ENCODE measurements at places on chromosomes 6 and 20.

DNA sequence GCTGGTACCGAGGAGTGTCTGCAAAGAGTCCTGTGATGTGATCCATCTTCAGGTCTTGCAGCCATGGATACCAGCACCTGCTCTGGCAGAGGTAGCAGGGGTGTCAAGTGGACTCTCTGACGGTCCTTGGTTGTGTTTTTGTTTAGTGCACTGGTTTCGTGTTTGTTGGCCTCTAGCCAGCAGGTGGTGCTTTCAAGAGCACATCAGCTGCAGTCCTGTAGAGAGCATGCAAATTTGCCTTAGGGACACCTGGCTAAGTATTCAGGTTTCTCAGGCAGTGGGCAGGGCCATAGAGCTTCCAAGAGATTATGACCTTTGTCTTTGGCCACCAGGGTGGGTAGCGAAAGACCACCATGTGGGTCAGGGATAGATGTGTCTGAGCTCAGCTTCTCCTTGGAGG is 14.5 kb upstream of the RGS17 start:
- DNase-seq, result no peak

GRCh38 chr6:4884646-4885340 is 108.6 kb downstream of the CDYL start:
- DNase-seq, result no peak

DNA sequence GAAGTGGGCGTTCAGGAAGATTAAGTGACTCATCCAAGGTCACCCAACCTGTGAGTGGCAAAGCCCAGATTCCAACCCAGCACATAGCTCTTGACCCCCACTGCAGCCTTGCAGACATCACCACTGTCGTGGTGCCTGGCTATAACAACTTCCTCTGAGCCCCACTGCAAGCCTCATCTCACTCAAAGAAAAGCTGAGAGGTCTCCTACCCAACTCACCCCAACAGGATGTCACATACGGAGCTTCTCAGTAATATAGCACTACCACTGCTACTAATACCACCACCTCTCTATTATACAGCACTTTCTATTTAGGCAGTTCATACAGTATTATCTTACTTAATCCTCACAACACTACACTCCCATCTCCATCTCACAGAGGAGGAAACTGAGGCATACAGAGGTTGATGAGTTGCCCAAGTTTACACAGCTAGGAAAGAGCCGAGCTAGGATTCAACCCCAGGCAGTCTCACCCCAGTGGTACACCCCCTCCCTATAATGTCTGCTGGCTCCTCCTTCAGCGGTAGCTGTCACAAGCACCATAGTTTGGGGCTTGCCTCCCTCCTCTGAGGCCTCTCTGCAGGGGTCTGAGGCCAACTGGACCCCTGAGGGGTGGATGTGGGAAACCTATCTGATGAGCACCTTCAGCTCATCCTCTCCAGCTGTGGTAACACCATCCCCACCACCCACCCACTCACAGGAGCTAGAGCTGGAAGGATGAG is 19.5 kb downstream of the TFEB start:
- no peak for DNase-seq

DNA sequence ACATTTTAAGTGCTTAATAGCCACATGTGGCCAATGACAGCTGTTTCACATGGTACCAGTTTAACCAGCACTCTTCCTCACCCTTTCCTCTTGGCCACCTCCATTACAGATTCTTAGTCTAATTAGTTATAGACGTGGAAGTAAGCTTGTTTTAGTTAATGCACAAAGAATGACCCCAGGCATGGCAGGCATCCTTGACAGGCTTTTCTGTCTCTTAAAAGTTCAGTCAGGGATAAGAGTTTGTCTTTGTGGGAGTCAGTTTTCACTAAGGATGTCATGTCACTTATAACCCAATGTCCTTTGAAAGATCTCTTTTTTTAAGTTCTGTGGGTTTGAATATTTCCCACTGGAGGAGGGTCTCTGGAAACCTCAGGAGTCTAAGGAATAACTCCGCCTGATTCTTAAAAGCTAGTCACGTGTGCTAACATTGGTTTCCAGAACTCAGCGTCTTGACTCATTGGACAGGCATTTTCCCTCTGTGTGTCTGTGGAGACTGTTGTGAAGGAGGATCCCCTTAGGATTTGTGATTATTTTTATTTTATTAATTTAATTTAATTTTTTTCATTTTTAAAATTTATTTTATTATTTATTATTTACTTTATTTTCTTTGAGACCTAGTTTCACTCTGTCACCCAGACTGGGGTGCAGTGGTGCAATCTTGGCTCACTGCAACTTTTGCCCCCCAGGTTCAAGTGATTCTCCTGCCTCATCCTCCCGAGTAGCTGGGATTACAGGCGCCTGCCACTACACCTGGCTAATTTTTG is 171.4 kb downstream of the ZFAND3 start:
- DNase-seq, result no peak

DNA sequence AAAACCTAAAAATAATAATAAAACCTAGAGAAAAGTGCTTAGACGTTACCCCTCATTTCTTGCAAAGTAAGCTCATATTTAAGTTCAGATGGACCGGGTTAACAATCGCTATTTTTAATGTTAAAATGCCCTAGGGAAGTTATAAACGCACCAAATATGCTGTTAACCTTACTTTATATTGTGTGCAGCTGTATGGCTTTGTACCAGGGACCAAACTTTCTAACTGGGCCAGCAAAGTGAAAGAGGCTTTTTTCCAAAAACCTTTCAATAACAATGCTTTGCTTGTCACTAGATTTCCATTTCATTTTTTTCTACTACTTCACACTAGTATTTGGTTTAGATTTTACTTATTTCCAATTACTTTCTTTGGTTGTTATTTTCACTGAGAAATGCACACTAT is 248.5 kb downstream of the FOXC1 start:
- no peak for DNase-seq

- DNase-seq, result no peak
Measured at GRCh38 chr20:47775841-47776240, 9.4 kb downstream of the SULF2 start.

GRCh38 chr20:44598423-44599305 is 16.3 kb downstream of the PKIG start:
- DNase-seq, result no peak

GRCh38 chr20:4876301-4876700 is 125.0 kb downstream of the SLC23A2 start:
- DNase-seq, result no peak

DNA sequence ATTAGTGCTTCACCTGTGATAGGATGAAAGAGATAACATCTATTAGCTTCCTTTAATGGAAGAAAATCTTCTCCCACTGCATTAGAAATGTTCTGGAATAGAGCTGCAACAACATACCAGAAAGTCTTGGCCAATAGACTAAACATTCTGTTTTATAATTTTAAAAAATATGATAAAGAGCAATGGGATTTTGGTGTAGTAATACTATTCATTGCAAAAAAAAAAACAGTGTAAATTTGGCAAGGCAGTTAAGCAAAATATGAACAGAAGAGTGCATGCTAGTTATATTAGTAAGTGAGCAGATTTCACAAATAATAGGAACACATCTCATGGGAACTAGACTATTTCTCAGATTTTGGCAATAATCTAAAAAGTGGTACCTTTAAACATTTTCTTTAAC is 43.3 kb downstream of the SOX4 start:
- no peak for DNase-seq

- DNase-seq, result no peak
Measured at GRCh38 chr6:132661906-132662305, 2.9 kb upstream of the TAAR1 start.

GRCh38 chr6:17013701-17014100 is 88.1 kb upstream of the STMND1 start:
- no peak for DNase-seq

DNA sequence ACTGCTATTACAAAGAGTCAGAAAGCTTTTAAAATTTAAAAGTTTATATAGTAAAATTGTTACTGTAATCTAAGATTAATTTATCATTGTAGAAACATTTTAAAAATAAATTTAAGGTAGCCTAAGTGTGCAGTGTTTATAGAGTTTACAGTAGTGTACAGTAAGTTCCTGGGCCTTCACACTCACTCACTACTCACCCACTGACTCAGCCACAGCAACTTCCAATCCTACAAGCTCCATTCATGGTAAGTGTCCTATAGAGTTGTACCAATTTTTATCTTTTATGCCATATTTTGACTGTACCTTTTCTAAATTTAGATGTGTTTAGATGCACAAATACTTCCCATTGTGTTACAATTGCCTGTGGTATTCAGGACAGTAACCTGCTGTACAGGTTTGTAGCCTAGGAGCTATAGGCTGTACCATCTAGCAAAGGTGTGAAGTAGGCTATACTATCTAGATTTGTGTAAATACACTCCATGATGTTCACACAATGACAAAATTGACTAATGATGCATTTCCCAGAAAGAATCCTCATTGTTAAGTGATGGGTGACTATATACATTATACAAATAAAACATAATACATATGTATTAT is 10.2 kb upstream of the TMEM170B start:
- DNase-seq, result no peak

- no peak for DNase-seq
Measured at GRCh38 chr20:63651942-63652191, 1.4 kb downstream of the STMN3 start.

Data from T-cell (primary cell).